ENCODE measurements at places on chromosomes 7 and 10. TPM values are rescaled to one million over a fixed set of nuclear protein-coding genes. Genes with fewer than 3 reads are reported as not detected.

- H3K4me1 ChIP-seq, result peaks cover 7% of the 10 kb centered on the region
- DNase-seq, result no peak
- no peak overlapping the region for H3K27ac ChIP-seq
- no peak overlapping the region for H3K4me3 ChIP-seq
These were observed 9.5 kb upstream of the IDI2 start for GRCh38 chr10:1035201-1035600.

DNA sequence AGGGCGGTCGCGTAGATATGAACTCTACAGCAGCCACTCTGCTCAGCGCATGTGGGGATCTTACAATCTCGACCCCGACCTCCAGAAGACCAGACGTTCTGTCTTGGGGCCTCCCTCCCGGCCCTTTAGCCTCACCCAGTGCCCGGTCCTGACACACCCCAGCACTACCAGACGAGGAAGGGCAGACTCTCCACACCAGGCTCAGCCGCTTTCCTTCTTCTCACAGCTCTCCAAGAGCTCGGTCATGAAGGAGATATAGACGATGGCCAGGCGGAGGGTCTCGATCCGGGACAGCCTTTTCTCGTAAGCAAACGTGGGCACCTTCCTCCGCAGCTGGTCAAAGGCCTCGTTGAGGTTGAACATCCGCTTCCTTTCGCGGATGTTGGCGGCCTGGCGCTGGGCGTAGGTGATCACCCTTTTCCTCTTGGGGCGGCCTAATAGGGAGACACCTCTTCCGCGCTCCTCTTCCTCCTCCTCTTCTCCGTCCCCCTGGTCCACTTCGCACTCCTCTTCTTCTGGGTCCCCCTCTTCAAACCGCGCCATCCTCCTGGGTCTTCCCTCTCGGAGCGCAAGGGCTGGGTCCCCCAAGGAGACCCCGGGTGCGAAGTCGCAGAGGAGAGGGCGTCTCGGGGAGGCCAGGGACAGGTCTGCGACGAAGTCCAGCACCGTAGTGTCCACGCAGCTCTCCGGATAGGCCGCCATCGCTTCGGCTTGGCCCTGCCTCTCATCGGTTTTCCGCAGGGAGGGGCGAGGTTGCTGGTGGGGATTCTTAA is at the start of gene FERD3L:
TSS of gene FERD3L (minus strand) at position 761 of the 773 bp plus-strand sequence. CDS start at position 702, 59 bp downstream.
- no peaks in the 10 kb centered on the region for H3K4me1 ChIP-seq
- peaks cover 28% of the 10 kb centered on the region for H3K27me3 ChIP-seq
- H3K36me3 ChIP-seq, result no peaks in the 10 kb centered on the region
- H3K4me3 ChIP-seq, result no peak within 1 kb of the TSS
- H3K27ac ChIP-seq, result no peak within 1 kb of the TSS
- no peak for DNase-seq

DNA sequence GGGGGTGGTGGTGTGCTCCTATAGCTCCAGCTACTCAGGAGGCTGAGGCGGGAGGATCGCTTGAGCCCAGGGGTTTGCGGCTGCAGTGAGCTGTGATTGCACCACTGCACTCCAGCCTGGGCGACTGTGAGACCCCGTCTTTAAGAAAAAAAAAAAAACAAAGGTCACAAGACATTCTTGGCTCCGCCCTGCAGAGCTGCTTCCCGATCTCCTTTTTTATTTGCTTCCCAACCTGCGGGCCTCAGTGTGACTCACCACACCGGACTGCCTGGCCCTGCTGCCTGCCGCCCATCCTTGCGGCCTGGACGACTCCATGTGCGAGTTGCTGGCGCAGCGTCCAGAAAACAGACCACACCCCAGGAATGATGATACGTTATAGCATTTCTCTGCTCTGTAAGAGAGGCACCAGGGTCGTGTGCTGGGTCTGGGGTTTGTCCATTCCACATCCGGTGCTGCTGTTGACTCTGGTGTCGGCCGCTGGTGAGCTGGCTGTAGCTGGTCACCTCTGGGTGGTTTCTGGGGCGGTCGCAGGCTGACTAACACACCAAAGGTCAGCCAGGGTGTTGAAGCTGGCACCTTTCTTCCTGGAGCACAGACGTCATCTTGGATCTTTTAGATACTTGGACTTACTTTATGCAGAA is 123.6 kb downstream of the TCF7L2 start:
- H3K36me3 ChIP-seq, result peaks cover 5% of the 10 kb centered on the region
- no peak overlapping the region for H3K27ac ChIP-seq
- H3K4me1 ChIP-seq, result no peaks in the 10 kb centered on the region

GRCh38 chr7:100719523-100720278 is 567 bp upstream of the EPO start:
- H3K4me3 ChIP-seq, result no peak overlapping the region
- no peaks in the 10 kb centered on the region for H3K36me3 ChIP-seq
- H3K27ac ChIP-seq, result no peak overlapping the region
- peaks cover 42% of the 10 kb centered on the region for H3K27me3 ChIP-seq
- no peaks in the 10 kb centered on the region for H3K4me1 ChIP-seq
- DNase-seq, result no peak

DNA sequence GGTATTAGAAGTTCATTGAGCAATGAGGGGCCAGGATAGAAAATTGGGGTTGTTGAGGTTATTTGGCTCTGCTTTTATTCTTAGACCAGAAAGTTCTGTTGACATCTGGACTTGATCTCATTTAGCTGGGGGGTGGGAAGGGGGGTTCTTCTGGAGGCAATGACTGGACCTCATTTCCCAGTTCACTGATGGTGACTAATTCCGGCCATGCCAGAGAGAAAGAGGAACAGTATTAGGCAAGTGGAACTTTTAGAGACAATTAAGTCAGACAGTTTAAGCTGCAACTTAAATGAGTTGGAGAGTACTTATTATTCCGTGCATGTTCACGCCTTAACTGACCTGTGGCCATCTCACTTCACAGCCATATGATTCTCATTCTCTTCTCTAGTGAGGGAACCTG is 512.5 kb downstream of the REEP3 start:
- H3K27ac ChIP-seq, result no peak overlapping the region
- H3K36me3 ChIP-seq, result no peaks in the 10 kb centered on the region
- no peak for DNase-seq
- H3K4me3 ChIP-seq, result no peak overlapping the region
- H3K4me1 ChIP-seq, result no peaks in the 10 kb centered on the region

- peaks cover 6% of the 10 kb centered on the region for H3K27me3 ChIP-seq
- no peaks in the 10 kb centered on the region for H3K36me3 ChIP-seq
- peaks cover 2% of the 10 kb centered on the region for H3K4me1 ChIP-seq
- H3K27ac ChIP-seq, result no peak overlapping the region
These were observed 37.2 kb downstream of the CLEC2L start for GRCh38 chr7:139560678-139561077.

GRCh38 chr10:128537834-128538330 is 411.7 kb upstream of the MKI67 start:
- DNase-seq, result no peak
- H3K27ac ChIP-seq, result no peak overlapping the region
- no peaks in the 10 kb centered on the region for H3K36me3 ChIP-seq
- H3K27me3 ChIP-seq, result peaks cover 47% of the 10 kb centered on the region
- no peak overlapping the region for H3K4me3 ChIP-seq

DNA sequence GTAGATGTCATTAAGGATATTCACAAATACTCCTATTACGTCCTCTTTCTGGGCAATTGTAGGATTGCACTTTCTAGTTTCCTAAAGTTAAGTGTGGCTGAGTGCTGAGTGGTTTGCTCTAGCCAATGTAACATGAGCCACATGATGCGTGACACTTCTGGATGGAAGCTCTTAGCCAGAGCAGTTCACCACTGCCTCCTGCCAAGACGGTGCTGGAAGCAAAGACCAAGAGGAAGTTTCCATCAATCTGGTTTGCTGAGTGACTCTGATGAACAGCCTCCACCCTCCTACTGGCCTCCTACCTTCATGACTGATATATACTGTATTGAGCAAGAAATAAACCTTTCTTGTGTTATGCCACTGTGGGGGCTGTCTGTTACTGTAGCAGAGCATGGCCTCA is 318.1 kb downstream of the KCNMA1 start:
- H3K27me3 ChIP-seq, result peaks cover 1% of the 10 kb centered on the region
- H3K4me1 ChIP-seq, result no peaks in the 10 kb centered on the region
- H3K4me3 ChIP-seq, result no peak overlapping the region

DNA sequence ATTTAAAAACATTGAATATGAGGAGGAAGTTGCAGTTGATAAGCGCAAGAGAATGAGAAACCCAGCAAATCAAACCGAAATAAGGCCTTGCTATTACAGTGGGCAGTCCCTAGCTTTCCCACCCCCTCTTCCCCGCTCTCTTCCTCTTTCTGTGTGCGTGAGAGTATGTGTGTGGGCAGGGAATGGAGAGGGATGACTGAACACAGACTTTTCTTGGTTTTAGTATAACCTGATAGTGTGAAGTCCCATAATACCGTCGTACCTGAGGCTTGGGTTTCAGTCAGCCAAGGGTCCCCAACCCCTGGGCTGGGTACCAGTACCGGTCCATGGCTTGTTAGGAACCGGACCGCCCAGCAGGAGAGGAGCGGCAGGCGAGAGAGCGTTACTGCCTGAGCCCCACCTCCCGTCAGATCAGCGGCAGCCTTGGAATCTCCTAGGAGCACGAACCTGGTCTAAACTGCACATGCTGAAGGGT is 255.3 kb downstream of the CELF2 start:
- no peak overlapping the region for H3K4me3 ChIP-seq
- H3K27ac ChIP-seq, result peak overlapping the region; percentile 73
- H3K36me3 ChIP-seq, result peaks cover 82% of the 10 kb centered on the region
- H3K4me1 ChIP-seq, result peaks cover 64% of the 10 kb centered on the region

GRCh38 chr7:138662991-138663320 is 38.2 kb downstream of the SVOPL start:
- no peaks in the 10 kb centered on the region for H3K36me3 ChIP-seq
- H3K27ac ChIP-seq, result no peak overlapping the region
- peaks cover 7% of the 10 kb centered on the region for H3K27me3 ChIP-seq
- H3K4me1 ChIP-seq, result peaks cover 7% of the 10 kb centered on the region

DNA sequence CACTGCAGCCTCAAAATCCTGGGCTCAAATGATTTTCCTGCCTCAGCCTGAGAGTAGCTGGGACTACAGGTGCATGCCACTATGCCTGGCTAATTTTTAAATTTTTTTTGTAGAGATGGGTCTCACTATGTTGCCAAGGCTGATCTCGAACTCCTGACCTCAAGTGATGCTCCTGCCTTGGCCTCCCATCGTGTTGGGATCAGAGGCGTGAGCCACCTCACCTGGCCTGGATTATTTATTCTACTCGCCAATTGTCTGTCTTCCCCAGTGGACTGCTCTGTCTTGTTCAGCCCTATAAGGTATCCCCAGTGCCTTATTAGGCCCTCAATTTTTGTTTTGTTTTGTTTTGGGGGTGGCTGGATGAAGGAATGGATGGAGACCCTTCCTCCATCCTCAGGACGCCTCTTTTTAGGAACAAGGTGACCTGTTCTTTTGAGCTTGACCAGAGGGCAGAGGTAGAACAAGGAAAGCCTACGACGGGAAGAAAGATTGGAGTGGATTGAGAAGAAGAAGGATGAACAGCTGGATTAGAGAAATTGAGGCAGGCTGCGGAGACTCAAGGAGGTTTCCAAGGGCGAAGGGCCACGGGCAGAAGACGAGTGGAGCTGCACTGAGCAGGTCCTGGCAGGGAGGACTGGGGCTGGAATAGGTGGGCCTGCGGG is 541 bp upstream of the DENND10 start:
- no peaks in the 10 kb centered on the region for H3K27me3 ChIP-seq
- DNase-seq, result no peak
- peak overlapping the region; percentile 57 for H3K4me3 ChIP-seq

DNA sequence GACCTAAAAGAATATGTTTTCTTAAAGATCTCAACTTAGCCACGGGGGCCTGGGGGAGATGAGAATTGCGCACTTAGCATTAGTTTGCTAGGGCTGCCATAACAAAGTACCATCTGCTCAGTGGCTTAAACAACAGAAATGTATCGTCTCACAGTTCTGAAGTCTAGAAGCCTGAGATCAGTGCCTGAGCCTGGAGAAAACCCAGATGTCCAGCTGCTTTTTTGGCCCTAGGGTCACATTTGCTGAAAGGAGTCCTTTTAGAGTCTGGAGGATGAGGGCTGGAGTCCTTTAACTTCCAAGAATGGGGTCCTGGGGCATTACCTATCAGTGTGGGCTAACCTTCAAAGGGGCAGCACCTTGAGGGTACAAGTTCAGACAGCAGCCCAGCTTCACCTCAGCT is 48.2 kb downstream of the SMURF1 start:
- no peaks in the 10 kb centered on the region for H3K27me3 ChIP-seq
- H3K36me3 ChIP-seq, result peaks cover 25% of the 10 kb centered on the region
- H3K4me1 ChIP-seq, result peaks cover 26% of the 10 kb centered on the region
- H3K27ac ChIP-seq, result no peak overlapping the region
- DNase-seq, result no peak

Gene BICC1
- total RNA-seq, result not detected

Gene SLC18A3
- total RNA-seq, result not detected

Gene NKX2-3
- total RNA-seq, result not detected

Gene PRKCQ
- 46.3 TPM for total RNA-seq

Gene OGDHL
- 0.40 TPM for total RNA-seq

Gene HOXA1
- 0.25 TPM for total RNA-seq

Gene KLF14
- total RNA-seq, result not detected

All from activated CD8-positive, alpha-beta T cell treated with anti-CD3 and anti-CD28 coated beads for 36 hours (primary cell).